ENCODE measurements at places on chromosomes 5 and 9.

- no peak for DNase-seq
Measured at GRCh38 chr9:35835216-35835632, 6.2 kb downstream of the TMEM8B start.

DNA sequence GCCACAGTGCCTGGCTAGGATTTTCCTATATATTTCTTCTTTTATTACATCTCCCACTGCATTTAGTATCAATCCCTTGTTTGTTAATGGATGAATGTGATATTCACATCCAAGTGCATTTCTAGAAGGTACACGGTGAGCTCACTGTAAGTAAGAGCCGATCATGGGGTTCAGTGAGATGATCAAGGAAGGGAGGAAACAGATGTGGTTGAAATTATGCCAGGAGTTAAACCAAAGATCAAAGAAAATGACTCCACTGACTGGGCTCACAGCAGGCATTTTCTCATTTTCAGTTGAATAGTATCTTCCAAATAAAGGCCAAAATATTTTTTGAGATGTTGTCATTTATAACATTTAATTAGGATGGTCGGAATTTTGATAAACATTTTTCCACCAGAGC, 97.8 kb downstream of the CFAP90 start:
- DNase-seq, result no peak

DNA sequence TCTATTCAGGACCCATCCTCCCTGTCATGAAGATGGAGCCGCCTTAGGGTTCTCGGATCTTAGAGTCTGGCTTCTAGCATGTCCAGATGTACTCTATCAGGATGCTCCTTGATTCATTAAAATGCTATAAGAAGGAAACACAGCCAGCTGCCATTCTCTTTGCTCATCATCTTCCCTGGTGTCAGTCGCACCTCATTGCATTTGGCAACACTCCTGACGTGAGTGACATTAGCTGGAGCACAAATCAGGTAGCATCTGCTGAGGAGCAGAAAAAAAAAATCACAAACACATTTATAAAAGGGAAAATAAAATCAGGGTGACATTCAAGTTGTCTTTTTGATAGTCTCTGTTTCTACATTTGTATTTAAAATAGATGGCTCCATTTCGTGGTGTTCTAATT, 226.1 kb upstream of the NMUR2 start:
- no peak for DNase-seq

DNA sequence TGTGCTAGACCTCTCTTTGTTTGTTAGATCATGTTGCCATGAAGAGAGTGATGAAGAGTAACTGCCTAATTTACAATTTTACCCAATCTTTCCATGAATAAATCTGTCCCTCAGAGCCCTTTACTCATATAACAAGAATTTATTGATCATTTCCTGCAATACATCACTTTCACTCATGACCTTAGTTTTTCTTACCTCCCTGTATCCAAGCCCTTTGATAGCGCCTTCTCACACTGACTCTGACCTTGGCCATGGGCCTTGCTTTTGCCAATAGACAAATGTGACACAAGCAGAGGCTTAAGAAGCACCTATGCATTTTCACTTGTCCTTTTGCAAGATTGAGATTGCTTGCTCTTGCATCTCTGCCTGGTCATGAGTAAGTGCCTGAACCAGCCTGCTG, 288.1 kb downstream of the NNT start:
- no peak for DNase-seq

- DNase-seq, result no peak
Measured at GRCh38 chr5:179165421-179166170, 105.4 kb downstream of the ZNF354C start.

DNA sequence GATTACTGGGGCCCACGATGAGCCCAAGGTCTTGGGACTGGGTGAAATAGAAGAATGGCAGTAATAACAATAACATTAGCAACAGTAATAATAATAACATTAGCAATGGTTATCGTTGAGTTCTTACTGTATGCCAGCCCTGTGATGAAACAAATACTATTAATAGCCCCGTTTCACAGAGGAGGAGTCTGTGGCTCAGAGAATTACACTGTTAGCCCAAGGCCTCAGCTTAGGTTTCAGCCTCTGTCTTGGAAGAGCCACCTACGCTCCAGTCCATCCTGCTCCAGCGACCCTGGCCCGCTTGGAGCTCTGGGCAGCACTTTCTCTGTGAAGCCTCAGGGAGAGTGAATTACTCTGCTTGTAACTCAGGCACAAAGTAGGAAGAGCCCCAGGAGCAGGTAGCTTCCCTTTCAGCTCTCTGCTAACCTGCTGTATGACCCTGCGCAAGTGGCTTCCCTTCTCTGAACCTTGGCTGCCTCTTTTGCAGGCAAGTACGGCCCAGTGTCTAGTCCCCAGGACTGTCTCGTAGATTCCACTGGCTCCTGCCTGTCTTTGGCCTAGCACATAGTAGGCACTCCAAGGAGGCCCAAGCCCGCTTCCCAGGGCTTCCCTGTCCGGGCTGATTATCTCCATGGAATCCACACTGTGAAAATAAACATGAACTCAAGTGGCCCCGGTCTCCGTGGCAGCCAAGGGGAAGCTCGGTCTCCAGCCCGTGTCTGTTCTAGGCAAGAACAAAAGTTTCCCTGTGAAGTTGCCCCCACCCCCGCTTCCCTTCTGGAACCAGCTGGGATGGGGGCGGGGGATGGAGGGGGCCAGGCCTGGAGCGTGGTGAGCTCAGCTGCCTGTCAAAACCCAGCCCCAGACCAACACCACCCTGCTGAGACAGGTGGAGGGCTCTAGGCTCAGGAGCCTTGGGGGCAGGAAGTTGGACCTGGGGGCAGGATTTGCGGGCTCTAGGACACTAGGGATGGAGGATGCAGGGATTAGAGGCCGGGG, 26.2 kb upstream of the LMX1B start:
- no peak for DNase-seq

DNA sequence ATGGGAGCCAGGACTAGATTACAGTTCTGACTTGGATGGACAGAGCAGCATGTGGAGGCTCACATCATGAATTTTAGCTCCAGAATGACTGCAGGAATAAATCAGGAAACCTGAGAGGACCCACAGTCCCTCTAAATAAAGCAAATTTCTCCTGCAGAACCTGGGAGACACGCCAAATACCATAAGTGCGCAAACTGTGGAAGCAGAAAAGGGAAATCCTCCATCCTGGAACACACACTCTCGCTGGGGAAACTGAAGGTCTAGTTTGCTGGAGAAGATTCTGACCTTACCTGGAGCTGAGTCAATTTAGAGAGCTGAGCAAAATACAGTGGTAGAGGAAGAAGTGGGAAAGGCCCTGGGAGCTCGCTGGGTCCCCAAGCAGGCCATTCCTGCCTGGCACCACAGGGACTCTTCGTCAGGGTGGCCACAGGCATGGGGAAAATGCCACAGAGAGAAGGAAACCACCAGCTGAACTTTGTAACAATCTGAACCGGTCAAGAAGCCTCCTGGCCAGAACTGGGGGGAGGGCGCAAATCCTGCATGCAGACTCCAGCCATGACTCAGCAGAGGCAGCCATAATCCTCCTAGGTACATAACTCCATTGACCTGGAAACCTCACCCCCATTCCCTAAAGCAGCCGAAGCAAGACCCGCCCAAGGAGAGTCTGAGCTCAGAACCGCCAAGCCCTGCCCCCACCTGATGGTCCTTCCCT, 390.9 kb downstream of the LRRC70 start:
- DNase-seq, result no peak

GRCh38 chr5:173331287-173331686, 3.1 kb upstream of the STC2 start:
- no peak for DNase-seq

- DNase-seq, result no peak
Measured at GRCh38 chr9:2681981-2682380, 35.3 kb upstream of the KCNV2 start.

DNA sequence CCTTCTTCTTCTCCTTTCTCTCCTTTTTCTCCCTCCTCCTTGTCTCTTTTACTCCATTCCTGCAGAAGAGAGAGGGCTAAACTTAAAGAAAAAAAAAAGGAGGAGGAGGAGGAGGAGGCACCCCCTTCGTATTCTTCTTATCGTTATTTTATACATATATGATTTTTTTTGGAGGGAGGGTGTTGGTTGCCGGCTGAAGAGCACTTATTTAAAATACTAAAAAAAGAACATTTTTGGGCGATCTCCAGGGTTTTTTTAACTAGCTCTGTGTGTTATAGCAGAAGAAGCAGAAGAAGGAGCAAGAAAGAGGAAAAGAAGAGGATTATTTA, 381 bp downstream of the NR2F1 start:
- DNase-seq, result no peak

Measured in T-helper 2 cell (primary cell).